Left renal pelvis (tissue), 4 donors: ENCODE measurements at places on chromosomes 1 and 21. TPM values are rescaled to one million over a fixed set of nuclear protein-coding genes. Genes with fewer than 3 reads are reported as not detected.

Gene FCN3
- 0.85 TPM for polyA plus RNA-seq

Gene CYYR1
- 79.4 TPM for polyA plus RNA-seq

GRCh38 chr1:201759194-201759815, 69.7 kb upstream of the IPO9 start:
- DNase-seq = no peak

DNA sequence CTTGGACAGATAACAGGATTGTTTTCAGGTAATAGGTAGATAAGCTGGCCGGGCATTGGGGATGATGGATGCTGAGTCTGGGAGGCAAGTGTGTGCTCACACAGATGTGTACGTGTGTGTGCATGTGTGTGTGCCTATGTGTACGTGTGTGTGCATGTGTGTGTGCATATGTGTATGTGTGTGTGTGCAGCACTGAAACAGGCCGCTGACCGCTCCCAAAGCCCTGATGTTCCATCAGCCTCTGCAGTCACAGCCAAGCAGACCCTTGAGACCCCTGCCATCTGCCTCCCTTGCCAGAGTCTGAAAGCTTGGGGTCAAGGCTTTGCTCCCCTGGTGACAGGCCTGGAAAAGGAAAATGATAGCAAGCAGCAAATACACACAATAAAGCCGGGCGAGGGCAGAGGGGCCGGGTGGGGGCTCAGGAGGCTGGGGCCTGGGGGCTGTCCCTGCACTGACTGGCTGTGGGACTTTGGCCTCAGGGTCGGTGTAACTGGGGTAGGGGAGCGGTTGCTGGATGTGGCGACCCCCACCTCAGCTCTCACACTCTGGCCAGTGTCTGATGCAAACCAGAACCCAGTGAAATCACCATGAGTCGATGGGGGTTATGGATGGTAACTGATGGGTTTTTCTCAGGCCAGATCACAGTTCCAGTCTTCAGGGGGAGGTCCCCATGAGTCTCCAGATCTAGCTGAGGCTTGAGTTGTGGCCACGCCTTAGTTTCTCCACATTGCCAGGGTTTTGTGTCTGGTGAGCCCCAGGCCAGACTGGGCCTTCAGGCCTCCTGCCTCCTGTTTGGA, 9.2 kb upstream of the TNFRSF8 start:
- no peak for DNase-seq

DNA sequence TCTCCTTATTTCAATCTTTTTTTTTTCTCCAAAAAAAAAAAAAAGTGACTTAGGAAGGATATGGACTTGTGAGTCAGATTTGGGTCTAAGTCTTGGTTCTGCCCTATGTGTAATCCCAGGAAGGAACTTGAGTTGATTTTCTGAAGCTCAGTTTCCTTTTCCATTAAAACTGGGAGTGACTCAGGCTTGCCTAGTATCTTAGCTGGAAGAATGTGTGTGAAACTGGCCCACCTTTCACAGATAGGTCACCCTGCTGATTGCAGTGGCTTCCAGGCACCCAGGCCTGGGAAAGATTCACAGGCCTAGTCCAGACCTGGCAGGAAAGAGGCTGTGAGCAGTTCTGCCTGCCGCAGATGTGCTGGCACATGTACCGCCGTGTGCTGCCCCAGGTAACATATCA, 218.3 kb upstream of the HOOK1 start:
- DNase-seq = no peak

- no peak for DNase-seq
Observed at GRCh38 chr1:32068957-32069588, 3.7 kb upstream of the TMEM39B start.

Gene TEDDM1
- polyA plus RNA-seq = 0.06 TPM

GRCh38 chr1:205746757-205747412, 3.1 kb downstream of the NUCKS1 start:
- DNase-seq = no peak
